Stimulated activated CD4-positive, alpha-beta T cell treated with anti-CD3 and anti-CD28 coated beads, TNF-alpha, amount 100 ng/mL, for 1 hour (primary cell): ENCODE measurements at places on chromosomes 7 and 10.

GRCh38 chr7:25885057-25885576 lies 266.9 kb upstream of the NFE2L3 start:
- DNase-seq, result no peak

DNA sequence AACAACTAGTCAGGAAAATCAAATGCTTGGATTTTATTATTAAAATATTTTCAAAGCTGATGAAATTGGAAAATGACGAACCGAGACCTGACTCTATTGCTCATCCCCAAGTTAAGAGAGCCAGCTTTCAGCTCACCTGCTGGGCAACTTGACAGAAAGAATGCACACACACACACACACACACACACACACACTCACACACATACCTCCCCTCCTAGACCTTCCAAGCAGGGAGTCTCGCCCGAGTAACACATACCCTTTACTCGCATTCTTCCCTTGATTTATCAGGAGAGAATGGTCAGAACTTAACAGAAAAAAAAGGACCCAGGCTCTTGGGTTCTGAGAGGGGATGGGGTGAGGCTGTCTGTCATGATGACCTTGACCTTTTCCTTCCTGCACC lies 19.1 kb downstream of the GPRIN2 start:
- DNase-seq, result no peak

DNA sequence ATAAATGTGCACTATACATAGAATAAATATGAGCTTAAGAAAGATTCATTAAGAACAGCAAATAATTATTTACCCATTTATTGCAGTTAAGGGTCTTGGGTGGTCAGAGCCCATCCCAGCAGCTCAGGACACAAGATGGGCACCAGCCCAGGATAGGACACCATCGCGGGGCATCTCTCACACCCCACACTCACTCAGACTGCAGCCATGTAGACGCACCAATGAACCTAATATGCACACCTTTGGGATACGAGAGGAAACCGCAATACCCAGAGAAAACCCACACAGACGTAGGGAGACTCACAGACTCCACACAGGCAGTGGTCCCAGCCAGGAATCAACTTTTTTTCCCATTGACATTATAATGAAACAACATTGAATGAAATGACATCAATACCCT lies 36.0 kb downstream of the CARD11 start:
- no peak for DNase-seq

DNA sequence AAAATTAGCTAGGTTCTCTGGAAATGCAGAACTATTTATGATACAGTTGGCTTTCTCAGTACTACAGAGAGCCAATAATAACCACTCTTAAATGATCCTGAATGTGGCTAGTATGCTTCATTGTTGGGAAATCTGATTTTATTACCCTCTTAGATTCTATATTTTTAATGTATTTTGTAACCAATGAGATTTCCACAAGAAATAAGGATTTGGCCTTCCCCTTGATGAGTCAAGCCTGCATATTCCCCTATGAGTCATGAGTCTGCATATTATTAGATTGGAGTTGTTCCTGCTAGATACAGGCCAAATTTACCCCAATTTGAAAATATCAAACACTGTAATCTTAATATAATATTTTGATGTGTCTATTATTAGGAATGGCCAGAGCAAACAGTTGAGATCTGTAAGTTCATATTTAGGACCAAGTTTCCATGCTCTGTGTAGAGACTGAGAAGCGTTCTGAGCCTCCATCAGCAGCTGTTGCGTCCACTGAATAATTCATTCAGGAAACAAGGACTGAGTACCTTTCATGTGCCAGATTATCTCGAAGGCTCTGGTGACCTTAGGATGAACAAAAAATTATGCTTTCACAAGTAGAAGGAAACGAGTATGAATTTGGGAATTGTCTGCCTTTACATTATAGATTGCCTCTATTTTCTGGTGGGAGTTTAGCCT lies 793.4 kb downstream of the NRG3 start:
- DNase-seq, result no peak

GRCh38 chr10:111756217-111757061 lies 427.1 kb downstream of the GPAM start:
- DNase-seq, result no peak

- no peak for DNase-seq
Measured at GRCh38 chr10:48574817-48575380, 30.0 kb downstream of the ARHGAP22 start.

DNA sequence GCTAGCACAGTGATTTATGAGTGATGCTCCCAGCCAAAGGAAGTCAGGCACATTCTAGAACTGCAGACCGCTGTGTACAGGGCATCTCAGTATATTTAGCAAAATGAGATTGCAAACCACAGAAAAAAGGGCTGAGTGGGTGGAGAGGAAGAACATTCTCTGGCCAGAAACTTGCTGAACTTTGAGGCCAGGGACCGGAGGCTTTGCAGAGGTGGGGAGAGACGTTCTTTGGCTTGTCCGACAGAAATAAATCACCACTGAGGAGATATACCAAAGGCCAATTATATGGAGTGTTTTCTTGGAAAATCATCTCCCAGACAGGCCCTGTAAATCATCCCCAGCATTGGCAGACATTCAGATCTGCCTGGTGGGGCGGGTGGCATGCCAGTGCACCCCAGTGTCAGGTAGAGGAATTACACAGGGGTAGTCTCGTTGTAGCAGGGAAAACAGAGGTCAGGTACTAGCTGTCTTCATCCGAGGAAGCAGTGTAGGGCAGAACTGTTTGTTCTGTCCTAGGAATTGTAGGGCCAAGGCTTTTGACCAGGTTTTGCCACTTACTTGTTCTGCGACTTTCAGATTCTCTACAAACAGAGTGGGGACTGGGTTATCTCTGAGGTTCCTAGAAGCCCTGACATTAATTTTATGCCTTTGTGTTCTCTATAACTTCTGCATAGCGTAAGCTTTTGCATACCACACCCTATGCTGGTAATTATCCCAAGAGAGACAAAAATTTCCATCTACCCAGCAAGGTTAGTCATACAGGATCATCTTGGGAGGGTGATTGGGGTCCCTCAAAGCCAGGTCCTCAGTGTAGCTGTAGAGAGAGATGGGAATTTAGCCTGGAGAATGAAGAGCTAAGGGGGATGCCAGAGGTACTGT lies 655.6 kb downstream of the LRMDA start:
- no peak for DNase-seq

DNA sequence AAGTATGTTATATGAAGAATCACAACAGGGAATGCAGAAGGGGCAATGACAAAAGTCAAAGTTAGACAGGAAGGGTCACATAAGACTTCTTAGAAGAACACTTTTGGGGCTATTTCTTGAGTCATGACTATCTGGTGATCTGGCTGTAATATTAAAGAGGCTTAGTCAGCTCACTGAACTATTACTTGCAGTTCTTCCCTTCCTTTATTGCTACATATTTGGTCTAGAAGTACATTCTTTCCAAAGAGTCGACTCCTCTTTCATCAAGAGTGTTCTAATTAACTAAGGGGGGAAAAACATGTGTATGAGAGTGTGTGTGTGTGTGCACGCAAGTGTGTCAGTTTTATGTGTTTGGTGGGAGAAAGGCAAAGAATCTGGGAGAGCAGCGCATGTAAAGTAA lies 247.3 kb upstream of the LRRTM3 start:
- no peak for DNase-seq
